ENCODE measurements at places on chromosomes 4 and X. TPM values are rescaled to one million over a fixed set of nuclear protein-coding genes. Genes with fewer than 3 reads are reported as not detected.

The TKTL2 gene
- total RNA-seq, result under 0.01 TPM

The TMEM144 gene
- 11.8 TPM for total RNA-seq

The DAPP1 gene
- total RNA-seq, result not detected

The PCDH10 gene
- 1.3 TPM for total RNA-seq

The PRSS48 gene
- total RNA-seq, result not detected

The HEPH gene
- total RNA-seq, result 0.13 TPM

The TMEM156 gene
- not detected for total RNA-seq

The HS6ST2 gene
- not detected for total RNA-seq

The CT47B1 gene
- total RNA-seq, result not detected

The NXF3 gene
- 0.26 TPM for total RNA-seq

The OTC gene
- total RNA-seq, result not detected

The LGI2 gene
- total RNA-seq, result 1.4 TPM
